Esophagus squamous epithelium (tissue), 5 donors: ENCODE measurements at places on chromosomes 1 and 21.

DNA sequence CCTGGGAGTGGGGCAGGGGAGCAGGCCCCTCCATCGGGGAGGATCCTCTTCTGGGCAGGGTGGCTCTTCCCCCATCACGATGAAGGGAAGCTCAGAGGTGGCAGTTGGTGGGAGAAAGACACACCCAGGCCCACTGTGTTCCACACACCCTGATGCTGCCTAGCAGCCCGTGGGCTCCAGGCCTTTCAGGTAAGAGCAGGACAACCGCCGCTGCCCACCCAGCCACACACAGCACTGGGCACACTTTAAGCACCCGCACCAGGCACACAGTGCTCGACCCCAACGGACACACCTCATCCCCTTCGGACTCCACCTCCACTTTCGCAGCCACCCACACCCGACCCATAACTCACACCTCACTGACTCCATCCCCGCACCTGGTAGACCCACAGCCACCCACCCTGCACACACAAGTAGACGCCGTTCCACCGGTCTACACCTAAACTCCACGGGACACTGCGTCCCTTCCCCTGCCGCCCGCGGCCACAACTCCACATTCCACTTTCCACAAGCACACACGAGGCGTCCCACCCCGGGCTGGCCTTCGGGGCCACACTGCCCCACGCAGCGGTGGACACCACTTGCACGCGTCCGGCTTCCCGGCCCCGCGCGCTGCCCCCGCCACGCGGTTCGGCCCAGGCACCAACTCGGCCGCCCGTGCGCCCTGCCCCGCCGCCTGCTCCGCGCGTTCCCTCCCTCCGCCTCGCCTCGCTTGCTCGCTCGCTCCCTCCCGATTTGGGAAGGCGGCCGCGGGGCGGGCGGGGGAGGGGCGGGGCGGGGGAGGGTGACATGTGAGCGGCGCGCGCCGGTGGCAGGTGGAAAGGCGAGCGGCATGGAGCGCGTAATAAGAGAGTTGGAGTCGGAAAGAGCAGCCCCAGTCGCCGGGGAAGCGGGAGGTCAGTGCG lies at the start of gene KCNQ4:
TSS of gene KCNQ4 (plus strand) at position 787 of the 905 bp plus-strand sequence. CDS start 307 bp downstream, outside the sequence.
- no peak for DNase-seq

DNA sequence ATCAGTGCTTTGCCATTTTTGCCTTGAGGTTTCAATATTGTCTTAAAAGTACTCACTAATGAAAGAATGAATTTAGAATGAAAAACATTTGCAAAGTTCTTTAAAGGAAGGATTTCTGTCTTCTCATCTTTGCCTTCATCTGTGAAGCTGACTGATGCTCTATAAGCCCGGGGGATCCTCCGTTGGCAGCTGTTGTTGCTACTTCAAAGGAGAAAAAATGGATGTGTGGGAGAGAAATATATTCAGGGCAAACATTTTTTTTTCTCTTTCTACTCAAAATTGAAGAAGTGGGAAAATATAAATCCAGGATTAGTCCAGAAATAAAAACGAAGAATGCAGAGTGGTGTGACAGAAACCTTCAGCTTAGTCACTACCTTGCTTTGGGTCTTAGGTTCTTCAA lies 142.5 kb downstream of the OLFM3 start:
- no peak for DNase-seq

DNA sequence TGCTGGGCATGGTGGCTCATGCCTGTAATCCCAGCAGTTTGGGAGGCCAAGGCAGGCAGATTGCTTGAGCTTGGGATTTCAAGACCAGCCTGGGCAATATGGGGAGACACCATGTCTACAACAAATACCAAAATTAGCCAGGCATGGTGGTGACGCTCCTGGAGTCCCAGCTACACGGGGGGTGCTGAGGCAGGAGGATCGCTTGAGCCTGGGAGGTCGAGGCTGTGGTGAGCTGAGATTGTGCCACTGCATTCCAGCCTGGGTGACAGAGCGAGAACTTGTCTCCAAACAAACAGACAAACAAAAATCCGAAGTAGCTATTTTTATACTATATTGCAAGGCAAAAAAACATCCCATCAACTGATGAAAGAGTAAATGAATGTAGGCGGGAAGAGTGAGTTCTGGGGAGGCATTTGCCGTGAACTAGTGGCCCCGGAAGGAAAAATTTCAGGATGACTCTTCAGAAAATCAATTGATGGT lies 40.6 kb downstream of the NCMAP start:
- DNase-seq = no peak

GRCh38 chr1:64516803-64517568 lies 47.1 kb downstream of the CACHD1 start:
- no peak for DNase-seq

- DNase-seq = no peak
Observed at GRCh38 chr1:85297855-85298629, 21.6 kb upstream of the BCL10 start.

GRCh38 chr1:169676001-169676400 lies 35.4 kb downstream of the SELL start:
- no peak for DNase-seq

DNA sequence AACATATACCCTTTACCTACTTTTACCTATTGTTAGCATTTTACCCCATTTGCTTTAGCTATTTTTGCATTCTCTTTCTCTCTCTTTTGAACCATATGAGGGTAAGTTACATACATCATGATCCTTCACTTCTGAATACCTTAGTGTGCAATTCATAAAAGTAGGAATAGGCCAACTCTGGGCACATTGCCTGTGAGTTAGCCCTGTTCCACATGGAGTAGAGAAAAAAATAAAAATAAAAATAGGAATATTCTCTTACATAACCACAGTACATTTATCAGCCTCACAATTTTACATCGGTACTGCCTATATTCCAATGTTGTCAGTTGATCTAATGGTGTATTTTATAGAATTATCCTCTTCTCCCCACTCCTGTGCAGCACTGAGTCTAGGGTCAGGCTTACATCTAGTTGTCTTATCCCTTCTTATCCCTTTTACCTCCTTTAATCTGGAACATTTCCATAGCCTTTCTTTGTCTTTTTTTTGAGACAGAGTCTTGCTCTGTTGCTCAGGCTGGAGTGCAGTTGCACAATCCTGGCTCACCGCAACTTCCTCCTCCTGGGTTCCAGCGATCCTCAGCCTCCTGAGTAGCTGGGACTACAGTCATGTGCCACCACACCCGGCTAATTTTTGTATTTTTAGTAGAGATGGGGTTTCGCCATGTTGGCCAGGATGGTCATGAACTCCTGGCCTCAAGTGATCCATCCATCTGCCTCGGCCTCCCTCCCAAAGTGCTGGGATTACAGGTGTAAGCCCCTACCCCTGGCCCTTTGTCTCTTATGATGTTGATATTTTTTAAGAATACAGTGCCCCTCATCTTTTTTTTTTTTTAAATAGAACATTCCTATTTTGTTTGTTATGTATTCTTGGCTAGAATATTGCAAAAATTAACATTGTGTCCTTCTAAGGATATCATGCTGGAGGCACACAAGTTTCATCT lies 11.1 kb upstream of the SLC30A1 start:
- no peak for DNase-seq

DNA sequence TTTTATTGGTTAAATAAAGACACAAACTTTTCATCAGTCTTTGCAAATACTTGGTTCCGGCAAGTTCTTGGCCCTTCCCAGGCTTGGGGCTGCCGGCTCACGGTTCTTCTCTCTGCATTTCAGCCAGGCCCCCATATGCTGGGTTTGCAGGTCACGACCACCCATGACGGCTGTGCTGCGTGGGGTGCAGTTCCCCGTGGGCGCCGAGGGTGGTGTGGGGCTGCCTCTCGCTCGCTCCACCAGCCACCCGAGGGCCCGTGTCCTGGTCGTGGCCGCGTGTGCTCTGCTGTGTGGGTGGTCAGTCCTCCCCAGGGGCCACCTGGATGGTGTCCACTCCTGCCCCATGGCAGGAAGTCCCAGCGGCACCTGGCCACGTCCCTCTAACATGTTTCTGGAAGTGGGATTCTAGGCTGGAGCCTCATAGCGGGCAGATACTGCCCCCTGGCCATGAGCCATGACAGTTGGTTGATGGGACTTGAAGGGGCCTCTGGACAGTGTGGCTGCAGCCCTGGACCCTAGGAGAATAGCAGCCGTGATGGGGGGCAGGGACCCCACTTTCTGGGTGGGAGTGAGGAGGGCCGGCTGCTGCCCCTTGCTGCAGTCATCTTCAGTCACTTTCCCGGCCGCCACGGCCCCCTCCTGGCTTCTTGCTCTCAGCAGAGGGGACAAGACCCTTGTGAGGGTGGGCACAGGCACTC lies 46.3 kb downstream of the SKI start:
- DNase-seq = no peak

DNA sequence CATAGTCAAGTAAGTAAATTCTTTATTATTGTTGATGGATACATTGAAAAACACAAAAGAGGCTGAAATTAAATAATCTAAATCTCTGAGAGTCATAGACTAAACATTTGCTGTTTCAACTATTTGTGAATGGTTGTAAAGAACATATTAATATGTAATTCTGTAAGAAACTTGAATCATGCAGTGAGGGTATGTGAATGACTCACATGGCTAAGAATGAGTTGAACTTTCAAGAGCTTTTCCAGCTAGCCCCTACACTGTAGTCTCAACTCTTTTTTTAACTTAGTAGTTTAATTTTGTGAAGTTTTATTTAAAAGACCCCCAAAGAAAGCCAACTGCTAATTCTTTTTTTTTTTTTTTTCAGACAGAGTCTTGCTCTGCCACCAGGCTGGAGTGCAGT lies 588.1 kb downstream of the DPYD start:
- DNase-seq = no peak

- DNase-seq = no peak
Observed at GRCh38 chr1:204989266-204990058, 53.5 kb upstream of the CNTN2 start.

GRCh38 chr1:81305997-81306452 lies 494.7 kb upstream of the ADGRL2 start:
- DNase-seq = no peak

DNA sequence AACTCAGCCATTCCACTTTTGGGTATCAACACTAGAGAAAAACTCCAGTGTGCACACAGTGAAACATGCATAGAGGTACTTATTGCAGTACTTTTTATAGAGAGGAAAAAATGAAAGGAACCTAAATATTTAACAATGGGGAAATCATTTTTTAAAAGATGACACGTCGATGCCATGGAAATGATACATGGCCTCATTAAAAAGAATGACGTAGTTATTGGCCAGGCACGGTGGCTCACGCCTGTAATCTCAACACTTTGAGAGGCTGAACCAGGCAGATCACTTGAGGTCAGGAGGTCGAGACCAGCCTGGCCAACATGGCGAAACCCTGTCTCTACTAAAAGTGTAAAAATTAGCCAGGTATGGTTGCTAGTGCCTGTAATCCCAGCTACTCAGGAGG lies 42.5 kb downstream of the MATN1 start:
- no peak for DNase-seq

- DNase-seq = no peak
Observed at GRCh38 chr21:38839328-38840286, 33.9 kb downstream of the ETS2 start.

DNA sequence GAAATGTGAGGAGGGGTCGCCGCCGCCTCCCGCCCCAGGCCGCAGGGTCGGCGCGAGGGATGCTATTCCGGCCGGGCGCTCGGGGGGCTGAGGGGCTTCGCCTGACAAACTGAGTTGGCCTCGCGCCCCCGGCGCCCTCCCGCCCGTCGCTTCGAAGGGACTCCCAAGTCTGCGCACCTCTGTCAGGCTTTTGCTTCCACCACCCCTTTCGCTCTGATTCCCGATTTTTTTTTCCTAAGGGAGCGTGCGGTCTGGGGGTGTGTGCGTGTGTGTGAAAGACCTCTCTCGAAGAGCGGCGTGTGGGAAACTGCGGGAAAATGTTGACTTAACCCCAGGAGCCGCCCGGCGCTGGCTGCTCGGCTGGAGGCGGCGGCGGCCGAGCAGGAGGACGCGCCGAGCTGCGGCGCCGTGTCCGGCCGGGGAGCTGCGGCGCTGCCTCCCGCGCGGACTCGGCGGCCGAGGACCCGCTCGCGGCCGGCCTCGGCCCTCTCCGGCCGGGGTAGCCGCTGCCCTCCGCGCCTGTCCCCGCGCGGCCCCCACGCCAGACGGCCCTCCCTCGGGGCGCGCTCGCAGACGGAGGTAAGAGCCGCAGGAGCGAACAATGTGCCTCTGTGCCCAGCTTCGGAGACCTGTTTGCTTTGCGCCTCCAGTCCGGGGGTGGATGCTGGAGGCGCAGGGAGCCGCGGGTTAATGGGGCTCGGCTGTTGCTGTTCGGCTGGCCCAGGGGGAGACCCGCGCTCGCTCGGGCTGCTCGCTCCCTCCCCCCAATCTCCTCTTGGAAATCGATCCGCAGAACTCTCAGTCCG lies 1.1 kb downstream of the ADGRL2 start:
- DNase-seq = no peak

GRCh38 chr1:109252167-109252892 lies 3.0 kb downstream of the CELSR2 start:
- no peak for DNase-seq

- no peak for DNase-seq
Observed at GRCh38 chr1:21552715-21553114, 43.5 kb downstream of the ALPL start.

DNA sequence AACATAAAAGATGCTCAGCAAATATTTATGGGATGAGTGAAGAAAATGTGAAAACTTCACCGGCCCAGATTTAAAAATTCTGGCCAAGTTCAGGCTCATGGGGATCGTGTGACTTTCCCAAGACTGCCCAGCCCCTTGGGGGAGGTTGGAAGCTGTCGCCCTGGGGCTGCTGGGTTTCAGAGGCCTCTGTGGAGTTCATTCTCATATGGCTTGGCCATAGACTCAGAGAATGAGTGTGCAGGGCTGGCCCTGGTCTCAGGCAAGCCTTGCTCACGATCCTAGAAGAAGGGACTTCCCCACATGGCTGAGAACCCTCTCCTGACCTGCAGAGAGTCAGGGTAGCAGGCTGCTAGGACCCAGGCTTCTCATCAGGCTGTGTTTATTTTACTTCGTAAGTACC lies 24.6 kb downstream of the PADI2 start:
- DNase-seq = no peak

DNA sequence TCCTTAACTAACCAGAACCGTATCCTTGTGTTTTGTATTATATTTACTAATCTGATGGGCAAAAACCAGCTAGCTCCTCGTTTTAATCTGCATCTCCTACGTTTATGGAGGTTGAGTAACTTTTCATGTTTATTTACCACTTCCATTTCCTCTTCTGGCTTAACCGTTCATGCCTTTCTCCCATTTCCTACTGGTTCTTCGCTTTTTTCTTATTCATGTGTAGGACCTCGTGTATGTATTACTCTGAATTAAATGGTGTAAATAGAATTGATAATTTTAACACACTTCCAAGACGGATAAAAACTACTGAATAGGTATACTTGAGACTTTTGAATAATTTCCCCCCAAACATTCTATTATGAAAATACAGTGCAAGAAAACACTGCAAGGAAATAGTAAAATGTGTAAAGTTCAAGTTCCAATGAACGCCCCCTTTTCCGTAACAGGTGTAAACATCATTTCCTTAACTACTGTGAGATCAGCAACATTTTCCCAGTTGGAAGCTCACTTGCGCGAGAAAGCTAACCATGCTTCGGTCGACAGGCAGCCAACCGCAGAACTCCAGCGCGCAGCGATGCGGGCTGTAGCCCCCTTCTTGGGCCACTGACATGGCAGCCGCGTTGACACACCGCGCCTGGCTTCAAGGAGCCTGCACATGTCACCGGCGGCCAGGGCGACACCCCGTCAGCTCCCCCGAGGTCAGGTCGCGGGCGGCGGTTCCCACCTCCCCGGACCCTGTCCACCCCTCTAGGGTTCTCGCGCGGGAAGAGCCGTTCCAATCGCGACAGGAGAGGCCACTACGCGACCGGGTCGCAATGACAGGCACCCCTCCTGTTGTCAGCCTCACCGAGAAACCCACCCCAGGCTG lies 816 bp downstream of the EDEM3 start:
- DNase-seq = peak; percentile 39
